Neural progenitor cell (in vitro differentiated cells): ENCODE measurements at places on chromosomes 4 and X. TPM values are rescaled to one million over a fixed set of nuclear protein-coding genes. Genes with fewer than 3 reads are reported as not detected.

DNA sequence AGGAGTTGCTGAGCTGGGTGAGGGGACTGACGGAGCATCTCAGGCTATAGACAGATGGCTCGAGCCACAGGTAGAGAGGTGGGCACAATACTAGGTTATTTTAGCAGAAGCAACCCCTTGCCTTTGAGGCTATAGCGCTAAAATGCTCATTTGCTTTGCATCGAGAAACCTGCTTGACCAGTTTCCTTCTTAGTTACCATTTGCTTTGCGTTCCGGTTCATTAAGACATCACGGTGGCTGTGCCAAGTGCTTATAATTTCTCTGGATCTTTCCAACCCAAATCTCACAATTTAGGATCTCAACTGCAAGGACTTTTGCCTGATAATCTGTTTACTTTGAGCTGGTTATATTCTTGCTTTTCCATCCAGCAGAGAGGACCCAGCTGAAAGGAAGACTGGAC lies 40.8 kb downstream of the DLG3 start:
- no peak for DNase-seq

DNA sequence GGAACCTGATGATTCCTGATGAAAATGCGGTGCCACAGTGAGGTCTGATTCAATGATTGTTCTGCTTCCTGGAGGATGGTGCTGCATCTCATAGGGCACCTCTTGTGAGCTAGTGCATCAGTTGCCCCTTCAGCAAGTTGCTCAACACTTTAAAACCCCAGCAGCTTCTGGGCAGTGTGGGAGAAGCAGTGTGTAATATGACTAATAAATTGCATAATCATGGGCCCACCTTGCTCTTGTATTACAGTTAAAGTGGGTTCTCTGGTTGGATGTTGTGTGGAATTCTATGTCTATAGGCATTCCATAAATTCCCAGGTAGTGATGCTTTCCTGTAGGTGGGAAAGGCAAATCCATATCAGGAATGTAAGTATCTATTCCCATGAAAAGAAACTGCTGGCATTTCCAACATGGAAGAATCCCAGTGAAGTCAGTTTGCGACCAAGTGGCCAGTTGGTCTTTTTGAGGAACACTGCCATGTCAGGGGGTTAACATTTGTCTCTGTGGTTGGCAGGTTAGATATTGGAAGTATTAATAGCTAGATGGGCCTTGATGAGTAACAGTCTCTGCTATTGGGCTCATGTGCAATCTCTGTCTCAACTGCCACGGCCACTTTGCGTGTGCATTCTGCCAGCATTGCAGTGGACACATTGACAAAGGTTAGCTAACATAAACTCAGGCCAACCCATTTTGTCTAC lies 121.1 kb upstream of the OTUD4 start:
- no peak for DNase-seq

DNA sequence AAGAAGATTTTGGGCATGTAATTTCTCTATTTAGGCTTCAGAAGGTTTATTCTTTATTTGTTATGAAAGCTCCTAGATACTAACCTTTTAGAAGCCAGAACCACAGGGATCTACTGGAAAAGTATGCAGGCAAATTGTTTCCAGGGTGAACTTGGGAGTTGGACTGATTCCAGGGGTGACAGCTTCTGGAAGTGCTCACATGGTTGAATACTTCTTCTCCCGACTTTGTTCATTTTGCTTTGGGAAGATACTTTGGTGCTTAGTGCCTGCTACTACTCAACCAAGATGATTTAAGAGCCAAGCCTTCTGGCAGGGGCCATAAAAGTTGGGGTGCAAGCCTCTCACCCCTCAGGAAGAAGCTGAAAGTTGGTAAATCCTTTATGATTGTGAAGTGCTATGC lies 445.6 kb downstream of the ACTRT1 start:
- DNase-seq, result no peak

Gene FGFR3
- 4.8 and 17.0 TPM in 2 replicates for total RNA-seq

Gene SLC6A14
- 0.04 TPM in 1 of 2 replicates, not detected in the other for total RNA-seq
